ENCODE measurements at places on chromosomes 12 and 14.
A peak's percentile ranks its signal among the peaks of the same experiment; 100 is the strongest.

- no peak for DNase-seq
These were observed 10.4 kb downstream of the NGB start for GRCh38 chr14:77260631-77261030.

DNA sequence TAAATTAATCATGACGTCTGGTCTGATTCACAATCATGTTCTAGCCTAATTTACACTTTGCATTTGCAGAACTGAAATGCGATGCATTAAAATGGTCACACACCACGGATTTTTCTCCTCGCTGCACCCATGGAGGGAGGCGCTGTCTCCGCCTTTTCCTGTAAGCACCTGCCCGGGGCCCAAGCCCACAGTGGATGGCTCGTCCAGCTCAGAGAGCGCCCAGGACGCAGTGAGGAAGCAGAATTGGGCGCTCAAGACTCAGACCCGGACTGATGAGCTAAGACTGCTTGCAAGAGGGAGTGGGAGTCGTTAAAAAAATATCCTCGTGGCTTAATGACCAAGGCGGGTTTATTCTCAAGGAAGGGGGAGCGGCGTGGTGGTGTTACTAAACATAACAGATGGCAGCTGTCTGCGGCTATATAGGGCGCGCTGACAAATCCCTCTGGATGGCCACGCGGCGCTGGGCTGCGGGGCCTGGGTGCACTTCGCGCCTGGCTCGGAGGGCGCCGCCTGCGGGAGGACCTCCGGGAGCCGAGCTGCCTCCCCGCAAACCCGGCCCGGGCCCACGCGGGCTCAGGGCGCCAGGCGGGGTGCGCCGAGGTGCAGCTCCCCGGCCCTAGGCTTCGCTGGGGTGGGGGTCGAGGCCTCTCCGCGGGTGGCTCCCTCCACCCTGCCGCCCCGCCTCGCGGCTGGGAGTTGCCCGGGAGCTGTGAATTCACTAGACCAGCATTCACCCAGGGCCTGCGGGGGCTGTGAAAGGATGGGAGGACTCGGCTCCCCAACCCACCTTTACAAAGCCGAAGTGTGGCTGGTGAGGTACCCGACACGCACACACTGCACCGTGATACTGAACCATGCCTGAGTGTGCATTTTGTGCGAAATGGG lies 78.7 kb downstream of the PPM1A start:
- DNase-seq, result no peak

DNA sequence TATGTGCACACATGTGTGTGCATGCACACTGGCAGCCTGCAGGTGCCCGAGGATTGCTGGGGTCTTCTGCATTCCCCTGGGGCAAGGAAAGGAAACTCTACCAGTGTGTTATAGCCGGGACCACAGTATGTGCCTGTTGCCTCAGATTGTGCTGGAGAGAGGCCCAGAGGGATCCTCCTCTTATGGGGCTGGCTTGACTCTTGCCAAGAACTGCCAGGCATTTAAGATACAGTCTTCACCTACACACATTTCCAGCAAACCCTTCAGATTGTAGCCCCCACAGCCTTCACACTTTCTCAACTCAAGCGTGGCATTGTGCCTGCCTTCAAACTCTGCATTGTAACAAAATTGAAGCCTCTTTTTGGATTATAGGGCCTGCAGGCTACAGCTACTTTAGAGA lies 176.7 kb upstream of the DYRK2 start:
- no peak for DNase-seq

- DNase-seq, result no peak
These were observed 14.3 kb upstream of the IFI27L2 start for GRCh38 chr14:94143711-94144110.

GRCh38 chr12:89769483-89769818 lies 60.8 kb upstream of the ATP2B1 start:
- DNase-seq, result no peak

GRCh38 chr14:71322655-71323250 lies 415.5 kb downstream of the PCNX1 start:
- peak; percentile 36 for DNase-seq

- DNase-seq, result no peak
These were observed 59.0 kb upstream of the ARID2 start for GRCh38 chr12:45670346-45671065.

DNA sequence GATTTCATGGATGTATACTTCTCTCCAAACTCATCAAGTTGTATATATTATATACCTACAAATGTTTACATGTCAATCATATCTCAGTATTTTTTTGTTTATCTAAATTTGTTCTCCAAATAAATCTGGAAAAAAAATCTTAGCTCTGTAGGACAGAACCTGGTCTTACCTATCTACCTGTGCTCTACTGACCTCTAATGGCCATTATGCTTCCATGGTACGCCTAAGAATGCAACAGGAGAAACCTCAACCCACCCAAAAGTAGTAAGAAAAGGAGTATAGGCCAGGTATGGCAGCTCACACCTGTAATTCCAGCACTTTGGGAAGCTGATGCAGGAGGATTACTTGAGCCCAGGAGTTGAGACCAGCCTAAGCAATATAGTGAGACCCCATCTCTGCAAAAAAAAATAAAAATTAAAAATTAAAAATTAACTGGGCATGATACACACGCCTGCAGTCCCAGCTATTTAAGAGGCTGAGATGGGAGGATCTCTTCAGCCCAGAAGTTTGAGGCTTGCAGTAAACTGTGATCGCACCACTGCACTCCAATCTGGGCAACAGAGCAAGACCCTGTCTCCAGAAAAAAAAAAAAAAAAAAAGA lies 8.7 kb downstream of the OR11H4 start:
- peak; percentile 34 for DNase-seq

GRCh38 chr12:90071996-90072395 lies 363.4 kb upstream of the ATP2B1 start:
- DNase-seq, result no peak

DNA sequence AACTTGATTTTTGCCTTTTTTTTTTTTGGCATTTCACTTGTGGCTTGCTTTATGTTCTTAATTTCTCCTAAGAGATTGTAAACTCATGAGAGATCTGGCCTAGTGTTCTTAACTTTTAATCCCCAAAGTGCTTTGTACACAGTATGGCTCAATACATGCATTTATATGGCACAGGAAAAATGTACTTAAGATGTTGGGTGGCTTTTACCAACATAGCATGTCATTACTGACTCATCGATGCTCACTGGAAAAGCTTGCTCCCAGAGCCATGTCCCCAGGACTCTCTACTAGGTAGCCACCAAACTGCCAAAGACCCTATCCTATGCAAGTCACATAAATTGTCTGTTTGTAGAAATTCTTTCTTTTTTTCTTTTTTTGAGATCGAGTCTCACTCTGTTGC lies 13.1 kb upstream of the SMCO3 start:
- DNase-seq, result no peak

DNA sequence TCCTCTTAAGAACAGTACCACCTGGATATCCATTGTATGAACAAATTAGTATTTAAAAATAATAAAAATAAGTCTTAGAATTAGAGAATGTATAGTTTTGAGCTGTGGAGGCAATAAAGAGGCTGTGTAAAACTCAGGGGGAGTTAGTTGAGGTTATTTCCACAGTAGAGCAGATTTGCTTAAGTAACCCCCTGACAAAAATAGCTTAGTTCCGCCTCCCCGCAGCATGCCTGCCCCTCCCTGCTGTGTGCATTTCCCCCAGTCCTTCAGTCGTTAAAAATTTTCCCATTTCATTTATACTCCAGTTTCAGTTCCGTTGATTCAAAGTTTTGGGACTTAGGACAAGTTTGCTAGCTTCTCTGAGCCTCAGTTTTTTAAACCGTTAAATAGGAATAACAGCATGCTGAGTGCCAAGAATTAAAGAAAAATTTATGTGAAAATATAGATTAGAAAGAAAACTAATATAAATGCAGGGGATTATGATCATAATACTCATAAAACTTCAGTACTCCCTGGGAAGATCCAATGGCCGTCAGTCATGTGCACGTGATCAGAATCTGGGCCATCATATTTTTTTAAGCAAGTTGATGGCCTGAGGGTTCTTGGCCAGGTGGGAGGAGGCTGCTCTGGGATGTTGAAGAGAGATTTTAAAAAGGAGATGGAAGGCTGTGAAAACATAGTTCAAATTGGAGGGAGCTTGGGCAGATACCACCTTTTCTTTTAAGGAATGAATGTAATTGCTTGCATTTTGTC lies 14.5 kb upstream of the SLC38A2 start:
- no peak for DNase-seq

GRCh38 chr12:122244565-122245371 lies 18.9 kb upstream of the DIABLO start:
- no peak for DNase-seq

GRCh38 chr14:103697206-103697602 lies 18.0 kb downstream of the XRCC3 start:
- no peak for DNase-seq

DNA sequence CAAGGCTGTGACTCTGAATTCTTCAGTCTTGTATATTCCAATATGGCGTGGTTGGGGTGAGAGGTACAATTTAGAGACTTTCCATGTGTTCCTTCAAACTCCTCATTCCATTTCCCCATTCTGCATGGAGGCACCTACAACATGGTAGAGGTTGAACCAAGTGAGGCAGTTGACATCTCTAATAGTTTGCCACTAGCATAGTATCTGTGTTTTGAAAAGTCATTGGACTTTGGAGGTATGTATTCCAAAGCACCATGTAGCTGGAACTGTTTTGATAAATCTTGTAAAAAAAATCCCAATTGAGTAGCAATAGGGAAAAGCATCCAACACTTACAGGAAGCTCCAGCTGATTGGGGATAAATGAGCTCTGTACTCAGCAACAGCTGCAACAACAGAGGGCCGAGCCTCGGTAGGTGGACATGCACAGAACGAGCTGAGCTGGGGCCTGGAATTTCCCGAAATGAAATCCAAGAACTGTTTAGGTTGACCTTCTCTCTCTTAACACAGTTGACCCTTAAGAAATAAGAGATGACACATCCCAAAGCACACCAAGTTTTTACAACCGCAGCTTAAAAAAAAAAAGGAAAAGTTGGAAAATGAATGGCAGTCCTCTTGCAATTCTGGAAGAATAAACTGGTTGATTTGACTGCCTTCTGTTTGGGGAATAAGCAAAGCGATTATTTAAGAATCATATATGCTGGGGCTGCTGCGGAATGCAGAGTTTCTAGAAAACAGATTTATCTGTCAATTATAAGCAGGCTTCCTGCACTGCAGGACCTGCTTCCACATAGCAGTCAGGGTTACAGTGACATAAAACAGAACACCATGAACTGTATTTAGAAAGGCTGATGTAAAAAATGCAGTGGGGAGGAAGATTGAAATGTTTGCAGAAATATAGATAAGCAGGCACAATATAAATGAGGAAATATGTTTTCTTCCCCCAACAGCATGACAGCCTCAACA lies 194.6 kb upstream of the KRR1 start:
- DNase-seq, result no peak

GRCh38 chr12:124085419-124086296 lies 112.6 kb downstream of the ZNF664 start:
- no peak for DNase-seq

- no peak for DNase-seq
These were observed 1.1 kb downstream of the CCDC85C start for GRCh38 chr14:99602788-99603415.

- no peak for DNase-seq
These were observed 88.1 kb downstream of the PPP2R5C start for GRCh38 chr14:101849640-101850039.

DNA sequence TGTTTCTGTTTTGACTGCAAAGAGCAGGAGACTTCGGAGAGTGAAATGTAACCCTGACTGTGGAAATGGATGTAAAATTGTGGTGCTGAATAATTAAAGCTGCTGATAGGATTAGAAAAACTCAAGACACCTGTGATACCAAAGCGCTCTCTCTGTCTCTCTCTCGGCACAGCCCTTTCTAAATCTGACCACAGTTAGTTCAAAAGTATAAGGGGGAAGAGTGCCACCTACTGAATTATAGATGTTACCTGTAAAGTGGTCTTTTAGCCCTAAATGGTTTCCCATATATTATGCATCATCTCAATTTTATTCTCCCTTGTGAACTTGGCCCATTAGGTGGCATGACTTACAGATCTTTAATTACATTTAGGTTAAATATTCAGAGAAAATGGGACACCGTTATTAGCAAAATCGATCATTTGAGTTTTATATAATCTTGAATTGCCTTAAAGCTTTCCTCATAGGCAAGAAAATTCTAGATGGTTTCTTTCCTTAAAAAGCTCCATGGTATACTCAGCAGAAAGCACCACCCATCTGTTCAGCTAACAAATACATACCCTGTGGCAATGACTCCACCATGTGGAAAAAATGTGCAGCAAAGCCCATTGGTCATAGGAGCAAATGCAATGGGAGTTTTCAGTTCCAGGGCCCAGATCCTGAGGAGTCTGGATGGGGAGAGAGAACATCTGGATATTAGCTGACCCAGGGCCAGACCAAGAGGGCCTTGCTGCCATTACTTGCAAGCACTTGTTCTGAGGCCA lies 18.1 kb downstream of the RFC5 start:
- DNase-seq, result peak; percentile 72

- DNase-seq, result no peak
These were observed 233.6 kb downstream of the BCL11B start for GRCh38 chr14:99038431-99038820.

GRCh38 chr12:55443776-55444175 lies at the start of gene OR6C2:
Gene OR6C2, plus strand, starts transcription at chr12:55444076. Its CDS starts 8,138 bp downstream, at chr12:55452214.
- DNase-seq, result no peak

DNA sequence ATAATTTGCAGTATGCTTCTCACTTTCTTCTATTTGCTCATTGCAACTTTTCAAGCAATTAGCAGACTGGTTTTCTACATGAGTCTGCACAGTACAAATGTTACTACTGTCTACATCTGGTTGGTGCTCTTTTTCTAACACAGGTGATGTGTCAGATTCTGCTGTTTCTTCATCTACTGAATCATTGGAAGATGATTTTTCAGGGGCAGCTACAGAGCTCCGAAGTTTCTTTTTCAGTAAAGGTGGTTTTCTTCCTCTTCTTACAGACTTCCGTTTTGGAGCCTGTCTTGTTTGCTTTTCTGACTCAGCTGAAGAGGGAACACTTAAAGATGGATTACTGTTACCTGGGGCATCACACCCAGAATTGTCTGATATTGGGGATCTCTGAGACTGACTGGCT lies 62.1 kb downstream of the SCAF11 start:
- no peak for DNase-seq

DNA sequence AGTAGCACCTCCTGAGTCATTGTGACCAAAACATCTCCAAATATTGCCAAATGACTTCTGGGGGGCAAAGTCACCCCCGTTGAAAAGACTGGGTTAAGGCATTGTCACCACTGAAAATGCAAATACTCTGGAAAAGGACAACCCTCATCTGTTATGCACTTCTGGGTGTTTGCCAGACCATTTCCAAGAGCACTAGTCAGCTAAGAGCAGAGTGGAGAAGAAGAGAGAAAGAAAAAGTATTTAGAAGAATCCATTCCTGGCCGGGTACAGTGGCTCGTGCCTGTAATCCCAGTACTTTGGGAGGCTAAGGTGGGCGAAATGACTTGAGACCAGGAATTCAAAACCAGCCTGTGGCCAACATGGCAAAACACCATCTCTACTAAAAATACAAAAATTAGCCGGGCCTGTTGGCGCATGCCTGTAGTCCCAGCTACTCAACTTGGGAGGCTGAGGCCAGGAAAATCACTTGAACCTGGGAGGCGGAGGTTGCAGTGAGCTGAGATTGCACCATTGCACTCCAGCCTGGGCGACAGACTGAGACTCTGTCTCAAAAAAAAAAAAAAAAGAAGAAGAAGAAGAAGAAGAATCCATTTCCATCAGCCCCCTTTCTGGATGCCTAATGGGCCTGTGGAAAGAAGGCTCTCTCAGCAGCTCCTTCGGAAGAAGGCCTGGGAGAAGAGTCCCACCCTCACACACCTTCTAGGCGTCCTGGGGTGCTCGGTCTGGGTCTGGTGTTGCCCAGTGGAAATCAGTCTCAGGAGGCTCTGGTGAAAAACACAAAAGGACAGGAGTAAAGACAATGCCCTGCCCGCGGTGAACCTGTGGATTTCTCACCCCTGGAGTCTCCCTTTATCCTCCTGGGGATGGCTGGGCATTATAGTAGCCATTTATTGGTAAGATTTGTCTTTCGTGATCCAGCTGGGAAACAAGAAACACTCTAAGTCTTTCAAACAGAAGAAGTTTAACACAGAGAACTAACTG lies 3.5 kb upstream of the LTBR start:
- DNase-seq, result no peak
